ENCODE measurements at places on chromosomes 11 and 22.
A peak's percentile ranks its signal among the peaks of the same experiment; 100 is the strongest.

GRCh38 chr22:21755851-21756284, 20.3 kb upstream of the YPEL1 start:
- DNase-seq: no peak

DNA sequence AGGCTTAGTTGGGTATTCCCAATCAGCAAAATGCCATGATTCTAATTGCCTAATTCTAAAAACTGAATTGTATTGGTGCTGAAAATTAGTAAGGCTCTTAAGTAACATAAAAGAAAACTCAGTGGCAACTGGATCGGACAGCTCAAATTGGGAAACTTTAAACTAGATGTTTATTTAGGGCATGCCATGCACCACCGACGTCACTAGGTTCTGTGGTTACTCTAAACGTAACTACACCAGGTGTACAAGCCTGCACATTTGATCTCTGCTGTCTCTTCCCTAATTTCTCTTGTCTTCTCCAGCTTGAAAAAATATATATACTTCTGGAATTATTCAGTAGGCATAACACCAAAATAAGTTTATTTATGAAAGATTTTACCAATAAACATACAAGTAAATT, 378.2 kb downstream of the DCDC1 start:
- no peak for DNase-seq

GRCh38 chr22:40076702-40077645, 82.2 kb downstream of the FAM83F start:
- DNase-seq: no peak

DNA sequence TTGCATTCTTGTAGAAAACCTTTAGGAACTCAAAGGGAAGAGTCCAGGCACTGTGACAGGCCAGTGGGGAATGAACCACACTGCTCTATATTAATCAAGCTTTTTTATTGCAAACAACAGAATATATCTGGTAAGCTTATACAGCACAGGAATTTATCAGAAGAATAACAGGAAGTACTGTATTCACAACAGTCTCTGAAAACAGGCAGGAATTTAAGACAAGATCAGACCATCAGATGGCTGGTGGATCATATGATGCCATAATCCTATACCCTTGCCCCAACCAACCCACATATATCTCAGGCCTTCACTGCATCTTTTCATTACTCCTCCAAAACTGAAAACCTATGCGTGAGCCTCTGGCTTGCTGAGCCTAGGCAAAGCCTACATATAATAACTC, 1.0 kb upstream of the HTATIP2 start:
- DNase-seq: no peak

GRCh38 chr11:47946682-47947559, 33.4 kb upstream of the PTPRJ start:
- peak; percentile 79 for DNase-seq

- DNase-seq: no peak
Measured at GRCh38 chr11:67178878-67179277, 59.8 kb downstream of the KDM2A start.
